IMR-90 (cell line): ENCODE measurements at places on chromosomes 6 and 20.

GRCh38 chr6:147821295-147821897 lies 312.9 kb downstream of the SAMD5 start:
- DNase-seq: no peak

DNA sequence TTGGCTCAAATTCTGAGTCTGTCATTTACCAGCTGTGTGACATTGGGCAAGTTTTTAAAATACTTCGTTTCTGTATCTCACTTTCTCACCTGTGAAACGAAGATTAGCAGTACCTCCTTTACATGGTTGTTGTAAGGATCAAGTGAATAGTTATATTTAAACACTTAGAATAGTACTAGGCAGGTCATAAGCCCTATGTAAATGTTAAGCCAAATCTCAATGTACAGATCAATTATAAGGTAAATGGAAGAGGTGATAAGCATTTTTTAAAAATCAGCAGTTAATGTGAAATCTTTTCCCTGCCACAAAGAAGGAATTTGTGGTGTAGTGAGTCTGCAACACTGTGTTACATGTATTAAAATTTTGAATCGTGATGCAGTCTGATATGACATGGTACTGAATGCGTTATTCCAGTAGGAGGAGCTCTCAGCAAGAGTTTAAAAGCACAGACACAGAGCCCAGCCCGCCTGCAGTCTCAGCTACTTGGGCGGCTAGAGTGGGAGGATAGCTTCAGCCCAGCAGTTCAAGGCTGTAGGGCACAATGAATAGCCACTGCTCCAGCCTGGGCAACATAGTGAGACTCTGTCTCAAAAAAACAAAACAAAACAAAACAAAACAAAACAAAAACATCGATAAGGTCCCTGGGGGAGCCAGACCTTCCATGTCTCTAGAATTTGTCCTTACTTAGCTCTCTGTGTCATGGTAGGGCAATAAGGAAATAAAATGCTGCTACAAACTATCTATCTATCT lies 46.0 kb downstream of the GTF2H5 start:
- DNase-seq: peak; percentile 83

DNA sequence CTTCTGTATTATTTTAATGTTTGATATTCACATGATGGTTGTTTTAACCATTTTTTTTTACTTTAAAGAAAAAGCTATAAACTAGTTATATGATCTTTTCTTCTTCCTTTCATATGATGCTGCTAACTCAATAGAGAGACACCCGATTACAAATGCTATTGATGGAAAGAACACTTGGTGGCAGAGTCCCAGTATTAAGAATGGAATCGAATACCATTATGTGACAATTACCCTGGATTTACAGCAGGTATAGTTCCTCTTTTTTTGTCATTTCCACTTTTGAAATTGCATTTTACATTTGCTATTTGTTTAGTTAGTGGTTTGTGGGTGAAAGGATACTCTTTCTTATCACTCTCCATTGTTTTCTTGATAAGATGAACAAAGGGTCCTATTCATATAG lies 176.7 kb downstream of the LAMA2 start:
- no peak for DNase-seq

GRCh38 chr6:72922401-72922800 lies 300.5 kb downstream of the KCNQ5 start:
- DNase-seq: peak; percentile 23

DNA sequence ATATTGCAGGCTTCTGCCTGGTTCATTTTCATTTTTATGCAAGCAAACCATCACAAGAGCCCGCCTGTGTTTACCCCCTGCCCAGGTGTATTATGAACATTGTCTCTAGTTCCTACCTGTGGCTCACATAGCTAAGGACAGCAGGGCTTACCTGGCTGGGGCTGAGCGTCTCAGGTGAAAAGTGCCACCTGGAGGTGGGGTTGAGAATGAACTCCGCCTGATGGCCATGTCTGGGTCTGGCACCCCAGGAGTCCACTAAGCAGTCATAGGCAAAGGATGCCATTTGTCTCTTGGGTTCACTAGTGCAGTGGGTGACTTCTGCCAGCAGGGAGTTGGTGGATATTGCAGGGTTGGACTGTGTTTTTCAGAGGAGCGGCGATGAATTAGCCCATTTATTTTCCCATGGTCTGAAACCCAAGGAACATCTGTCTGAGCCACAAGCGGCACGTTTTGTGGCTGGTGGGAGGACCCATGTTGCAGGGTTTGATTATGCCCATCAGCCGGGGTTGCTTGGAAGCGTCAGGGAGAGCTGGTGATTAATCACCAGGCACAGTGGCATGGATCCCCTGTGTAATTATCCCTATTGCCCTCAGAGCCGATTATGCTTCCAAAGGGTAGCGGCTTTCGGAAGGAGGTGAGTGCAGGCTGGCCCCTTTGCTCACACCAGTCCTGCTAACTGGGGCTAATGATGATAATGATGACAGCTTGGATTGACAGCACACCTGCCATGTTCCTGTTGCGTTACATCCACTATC lies 92.1 kb downstream of the CDH26 start:
- no peak for DNase-seq

DNA sequence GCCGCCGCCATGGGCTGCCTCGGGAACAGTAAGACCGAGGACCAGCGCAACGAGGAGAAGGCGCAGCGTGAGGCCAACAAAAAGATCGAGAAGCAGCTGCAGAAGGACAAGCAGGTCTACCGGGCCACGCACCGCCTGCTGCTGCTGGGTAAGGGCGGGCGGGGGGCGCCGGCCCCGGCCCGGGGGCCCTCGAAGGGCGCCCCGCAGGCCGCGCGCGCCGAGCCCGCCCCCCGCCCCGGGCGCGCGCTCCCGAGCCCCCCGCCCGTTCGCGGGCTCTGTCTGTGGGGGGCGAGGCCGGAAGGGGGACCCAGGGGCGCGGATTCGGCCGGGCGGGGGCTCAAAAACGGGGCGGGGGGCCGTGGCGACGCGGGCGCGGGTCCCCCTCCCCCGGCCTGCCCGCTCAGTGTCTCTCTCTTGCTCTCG lies 39.2 kb downstream of the GNAS start:
- DNase-seq: no peak

- peak; percentile 39 for DNase-seq
Observed at GRCh38 chr6:129659590-129660345, 50.2 kb downstream of the ARHGAP18 start.

DNA sequence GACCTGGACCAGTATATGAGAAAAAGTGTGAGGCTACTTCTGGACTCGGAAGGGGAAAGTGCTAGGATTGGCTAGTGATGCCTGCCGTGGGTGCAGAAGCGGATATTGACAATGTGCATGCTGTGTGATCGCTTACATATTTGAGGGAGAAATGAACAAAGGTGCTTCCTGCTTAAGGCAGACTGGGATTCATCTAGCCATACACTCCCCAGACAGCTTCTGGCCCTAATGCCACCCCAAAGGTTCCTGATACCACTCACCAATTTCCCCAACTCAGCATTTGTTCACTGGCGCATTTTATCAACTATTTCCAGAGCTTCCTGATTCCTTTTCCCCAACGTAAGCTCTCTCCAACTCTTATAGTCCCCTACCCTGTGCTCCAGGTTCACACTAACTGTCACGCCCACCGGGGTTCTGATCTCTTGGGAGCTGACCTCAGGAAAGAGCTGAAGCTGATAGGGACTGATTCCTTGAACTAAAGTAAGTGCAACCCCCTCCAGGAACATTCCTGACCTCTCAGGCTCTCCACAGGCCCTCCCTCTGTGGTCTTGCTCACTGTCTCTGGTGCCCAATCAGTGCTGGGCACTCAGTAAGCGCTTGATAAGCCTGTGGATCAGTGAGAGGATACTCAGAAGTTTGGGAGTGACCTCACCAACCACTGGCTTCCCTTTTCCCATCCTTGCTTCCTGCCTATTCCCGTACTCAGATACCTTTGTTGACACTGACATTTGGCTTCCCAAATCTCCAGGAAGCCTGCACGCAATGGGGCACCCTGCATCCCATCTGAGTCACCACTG lies 73.3 kb downstream of the MRPL14 start:
- DNase-seq: peak; percentile 87

GRCh38 chr20:62617711-62618483 lies 24.4 kb upstream of the SLCO4A1 start:
- DNase-seq: no peak

DNA sequence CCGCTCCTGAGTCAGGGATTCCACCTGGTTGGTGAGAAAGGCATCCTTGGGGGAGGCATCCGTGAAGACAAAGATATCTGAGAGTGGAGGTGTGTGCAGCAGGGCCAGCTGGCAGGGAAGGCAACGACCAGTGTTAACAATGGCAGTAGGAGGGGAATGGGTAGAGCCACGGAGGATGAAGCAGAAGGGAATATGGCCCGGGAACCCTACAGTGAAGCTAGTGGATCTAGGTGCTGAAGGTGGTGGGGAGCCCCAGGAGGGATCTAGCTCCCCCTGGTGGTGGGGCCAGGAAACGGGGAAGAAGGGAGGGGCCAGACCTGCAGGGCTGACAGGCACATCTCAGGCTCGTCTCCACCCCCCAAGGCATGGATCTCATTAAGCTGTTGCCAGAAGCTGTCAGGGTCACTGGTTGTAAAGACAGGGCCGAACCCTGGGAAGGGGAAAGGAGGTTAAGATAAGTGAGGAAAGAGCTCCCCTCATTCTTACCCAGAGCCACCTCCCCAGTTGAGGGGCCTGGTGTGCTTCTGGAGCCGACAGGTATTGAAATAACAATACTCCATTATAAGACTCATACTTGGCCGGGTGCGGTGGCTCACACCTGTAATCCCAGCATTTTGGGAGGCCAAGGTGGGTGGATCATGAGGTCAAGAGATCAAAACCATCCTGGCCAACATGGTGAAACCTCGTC lies 7.3 kb downstream of the VWA7 start:
- DNase-seq: peak; percentile 31

DNA sequence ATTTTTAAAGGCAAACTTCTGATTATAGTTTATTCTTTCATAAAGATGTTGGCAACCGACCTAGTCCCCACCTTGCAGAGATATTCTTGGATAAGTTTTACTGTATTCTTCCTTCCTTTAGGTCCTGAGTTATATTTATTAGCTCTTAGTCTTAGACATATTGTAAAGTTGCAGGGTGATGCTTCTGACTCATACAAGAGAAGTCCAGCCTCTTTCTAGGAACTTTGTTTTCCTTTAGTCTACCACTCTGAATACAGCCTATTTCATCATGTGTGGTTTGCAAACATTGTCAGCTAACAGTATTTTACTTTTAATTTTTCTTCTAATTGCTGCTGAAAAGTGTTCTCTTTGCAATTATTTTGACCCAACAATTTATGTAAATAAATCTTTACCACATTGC lies 686.7 kb downstream of the COL12A1 start:
- DNase-seq: peak; percentile 81

GRCh38 chr6:134026597-134026996 lies 25.8 kb downstream of the SLC2A12 start:
- DNase-seq: peak; percentile 75

GRCh38 chr6:96014846-96015517 lies 792 bp upstream of the FUT9 start:
- DNase-seq: no peak

GRCh38 chr6:17169291-17169690 lies 67.4 kb downstream of the STMND1 start:
- DNase-seq: peak; percentile 83

DNA sequence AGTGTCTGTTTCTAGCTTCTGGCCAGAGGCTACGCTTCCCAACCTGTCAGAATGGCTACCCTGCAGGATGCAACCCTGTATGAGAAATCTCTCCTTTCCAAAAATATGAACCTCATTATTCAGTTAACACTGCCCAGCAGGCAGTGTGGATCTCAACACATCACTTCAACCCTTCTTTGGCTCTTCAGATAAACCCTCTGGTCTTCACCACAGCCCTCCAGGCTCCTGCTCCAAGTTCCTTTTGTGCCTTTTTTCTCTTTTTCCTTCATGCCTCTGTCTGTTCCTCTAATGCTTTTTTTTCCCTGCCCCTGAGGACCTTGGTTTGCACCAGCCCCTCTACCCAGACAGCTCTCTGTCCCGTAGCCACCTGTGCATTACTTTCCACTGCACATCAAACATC lies 207.4 kb downstream of the MYLK4 start:
- no peak for DNase-seq

DNA sequence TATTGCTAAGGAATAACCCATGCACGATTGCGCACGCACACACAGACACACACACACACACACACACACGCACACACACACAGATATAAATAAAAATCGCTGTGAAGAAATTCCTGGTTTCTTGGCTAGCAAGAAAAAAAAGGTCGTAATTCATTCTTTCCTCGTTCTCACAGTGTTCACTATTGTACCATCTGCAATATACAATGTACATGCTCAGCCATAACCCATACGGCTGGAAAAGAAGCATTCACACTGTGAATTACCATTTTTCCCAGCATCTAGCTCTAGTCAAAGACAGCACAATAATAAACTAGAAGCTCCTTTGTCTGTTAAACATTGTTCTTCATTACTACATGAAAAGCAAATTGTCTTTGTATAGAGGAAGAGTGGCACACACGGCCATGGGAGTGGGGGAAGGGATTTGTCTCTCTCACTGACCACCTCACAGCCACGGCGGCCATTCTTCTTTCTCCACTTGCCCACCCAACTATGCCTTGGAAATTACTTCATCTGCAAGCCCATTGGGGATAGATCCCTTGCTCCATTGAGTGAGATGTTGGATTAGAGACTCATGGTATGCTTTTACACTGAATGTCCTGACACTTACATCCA lies 115.3 kb upstream of the ID4 start:
- DNase-seq: no peak

GRCh38 chr6:139277161-139277560 lies 14.6 kb downstream of the TXLNB start:
- no peak for DNase-seq

DNA sequence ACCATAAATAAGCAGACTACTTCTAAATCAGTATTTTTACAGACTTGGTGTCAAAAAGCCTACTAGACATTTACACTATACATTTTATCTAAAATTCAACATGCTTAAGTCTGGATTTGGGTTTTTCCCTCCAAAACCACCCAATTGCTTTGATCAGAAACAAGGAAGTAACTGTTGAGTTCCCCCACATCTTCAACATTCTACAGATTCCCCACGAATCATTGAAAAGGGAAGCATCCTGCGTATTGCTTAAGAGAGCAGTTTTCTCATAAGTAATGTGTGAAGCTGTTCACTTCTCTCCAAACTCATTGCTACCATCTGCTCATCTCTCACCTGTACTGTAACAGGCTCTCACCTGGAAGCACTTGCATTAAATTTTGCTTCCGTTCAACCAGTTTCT lies 36.4 kb upstream of the RNF144B start:
- no peak for DNase-seq

GRCh38 chr6:169635345-169635744 lies 66.5 kb downstream of the WDR27 start:
- DNase-seq: no peak

- DNase-seq: no peak
Observed at GRCh38 chr6:149128489-149129145, 188.9 kb upstream of the TAB2 start.
